Osteoblast (primary cell): ENCODE measurements at places on chromosomes 4 and X. TPM values are rescaled to one million over a fixed set of nuclear protein-coding genes. Genes with fewer than 3 reads are reported as not detected.

GRCh38 chr4:41430792-41431191 is 107.2 kb upstream of the LIMCH1 start:
- H3K27ac ChIP-seq, result no peak overlapping the region
- H3K4me1 ChIP-seq, result peaks cover 5% of the 10 kb centered on the region
- no peaks in the 10 kb centered on the region for H3K27me3 ChIP-seq

DNA sequence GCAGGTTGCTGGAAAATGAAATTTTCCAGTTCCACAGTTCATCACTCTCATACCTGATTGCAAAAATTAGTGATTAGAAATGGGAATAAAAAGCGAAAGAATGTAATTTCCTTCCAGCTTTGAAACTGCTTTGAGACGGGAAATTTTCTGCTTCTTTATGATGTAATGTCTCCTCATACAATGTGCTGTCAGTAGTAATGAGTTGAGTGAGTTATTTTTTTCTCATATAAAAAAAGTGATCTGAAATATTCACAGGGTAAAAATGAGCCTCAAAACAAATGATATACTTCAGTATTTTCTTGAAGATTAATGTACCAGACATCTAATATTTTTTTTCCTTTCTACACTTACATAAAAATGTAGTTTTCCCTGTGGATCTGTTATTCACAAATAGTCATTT is 179.1 kb upstream of the FAT4 start:
- H3K4me1 ChIP-seq, result no peaks in the 10 kb centered on the region
- H3K27ac ChIP-seq, result no peak overlapping the region
- no peak for DNase-seq
- no peaks in the 10 kb centered on the region for H3K36me3 ChIP-seq

DNA sequence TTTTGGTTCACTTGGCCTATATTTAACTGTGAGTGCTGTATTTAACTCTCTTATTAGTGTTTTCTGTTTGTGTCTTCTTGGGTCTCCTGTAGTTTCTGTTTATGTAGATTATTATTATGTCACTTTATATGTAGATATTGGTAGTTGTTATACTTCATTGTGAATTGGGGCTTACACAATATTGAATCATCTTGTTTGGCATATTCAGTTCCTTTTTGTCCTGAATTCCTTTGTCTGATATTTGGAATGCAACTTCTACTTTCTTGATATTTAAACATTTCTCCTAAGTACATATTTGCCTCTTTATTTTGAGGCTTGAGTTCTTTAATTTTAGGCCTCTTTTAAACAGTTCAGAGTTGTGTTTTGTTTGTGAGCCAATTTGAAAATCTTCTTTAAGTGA is 544.8 kb upstream of the ADGRL3 start:
- DNase-seq, result no peak
- no peaks in the 10 kb centered on the region for H3K27me3 ChIP-seq
- H3K36me3 ChIP-seq, result no peaks in the 10 kb centered on the region
- H3K4me3 ChIP-seq, result no peak overlapping the region

DNA sequence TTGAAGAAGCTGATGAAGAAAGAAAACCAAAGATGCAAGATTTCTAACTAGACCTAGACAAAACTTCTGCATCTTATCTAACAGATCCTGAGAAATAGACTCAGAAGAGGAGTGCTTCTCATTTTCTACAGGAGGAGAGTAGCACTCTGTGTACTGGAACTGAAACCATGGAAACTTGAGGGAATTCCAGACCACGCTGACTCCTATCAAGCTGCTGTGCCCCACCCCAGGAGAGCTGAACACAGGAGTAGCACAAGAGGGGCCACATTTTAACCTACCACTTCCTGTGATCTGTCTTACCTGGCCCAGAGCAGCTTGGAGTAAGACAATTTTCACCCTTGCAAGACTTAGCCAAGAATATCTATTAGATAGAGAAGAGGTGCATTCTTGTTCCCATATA is 248.9 kb downstream of the SCFD2 start:
- H3K4me3 ChIP-seq, result no peak overlapping the region
- no peaks in the 10 kb centered on the region for H3K27me3 ChIP-seq
- H3K36me3 ChIP-seq, result no peaks in the 10 kb centered on the region
- H3K27ac ChIP-seq, result peak overlapping the region; percentile 3
- no peak for DNase-seq

DNA sequence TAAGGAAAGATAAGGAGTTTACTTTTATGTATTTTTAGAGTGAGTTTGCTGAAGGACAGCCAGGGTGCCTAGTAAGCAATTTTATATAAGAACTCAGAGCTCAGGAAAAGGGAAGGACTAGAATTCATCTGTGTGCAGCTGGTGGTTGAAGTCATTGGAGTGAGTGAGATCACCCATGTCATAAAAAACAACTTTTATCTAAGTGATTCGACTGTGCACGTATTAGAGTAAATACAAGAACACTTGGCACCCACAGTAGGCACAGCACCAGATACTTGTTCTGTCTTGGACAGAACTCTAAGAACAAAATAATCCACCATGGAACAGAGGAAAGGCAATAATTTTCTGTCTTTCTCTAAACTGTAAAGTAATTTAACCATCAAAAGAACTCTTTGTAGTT is 31.6 kb downstream of the SYNPO2 start:
- no peaks in the 10 kb centered on the region for H3K36me3 ChIP-seq
- no peak overlapping the region for H3K4me3 ChIP-seq
- no peak overlapping the region for H3K27ac ChIP-seq
- H3K27me3 ChIP-seq, result no peaks in the 10 kb centered on the region
- no peak for DNase-seq

The RHOXF2 gene
- under 0.01 TPM in 1 of 2 replicates, not detected in the other for total RNA-seq

The SH3D19 gene
- total RNA-seq, result 74.9 and 86.0 TPM in 2 replicates

The TCEAL1 gene
- 33.0 and 38.7 TPM in 2 replicates for total RNA-seq
